Amygdala (tissue), 56 donors: ENCODE measurements at places on chromosomes 12 and 14.

DNA sequence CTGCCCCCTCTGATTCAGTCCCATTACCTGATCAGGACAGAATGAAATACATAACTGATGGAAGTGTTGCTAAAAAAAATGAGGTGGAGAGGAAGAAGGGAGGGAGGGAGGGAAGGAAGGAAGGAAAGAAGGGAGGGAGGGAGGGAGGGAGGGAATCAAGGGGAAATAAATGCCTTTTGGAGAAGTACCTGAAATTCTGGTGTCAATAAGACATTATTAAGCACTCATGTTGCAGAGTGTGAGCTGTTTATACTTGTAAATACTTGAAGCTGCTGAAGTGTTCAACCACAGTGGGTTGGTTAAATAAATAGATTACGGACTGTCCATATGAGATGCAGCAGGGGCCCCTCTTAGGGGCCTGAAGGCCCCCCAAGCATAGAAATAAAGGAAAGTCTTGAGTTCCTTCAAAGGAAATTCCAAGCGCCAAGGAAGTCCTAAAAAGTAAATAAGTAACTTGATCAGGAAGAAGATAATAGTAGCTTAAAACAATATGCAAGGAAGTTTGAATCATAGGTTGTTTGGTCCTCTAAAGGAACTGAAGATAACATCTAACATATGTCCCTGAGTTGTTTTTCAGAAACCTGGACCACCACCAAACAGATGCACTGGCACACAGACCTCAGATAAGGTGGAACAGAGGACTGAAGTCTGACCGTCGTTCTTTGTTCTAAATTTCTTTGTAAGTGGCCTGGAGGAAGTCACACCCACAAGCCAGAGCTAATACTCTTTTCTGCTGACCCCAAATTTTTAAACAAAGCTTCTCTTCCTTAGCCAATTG lies 110.8 kb downstream of the SEC23A start:
- no peak for DNase-seq

GRCh38 chr12:76680940-76681339 lies 83.0 kb upstream of the ZDHHC17 start:
- DNase-seq: no peak

DNA sequence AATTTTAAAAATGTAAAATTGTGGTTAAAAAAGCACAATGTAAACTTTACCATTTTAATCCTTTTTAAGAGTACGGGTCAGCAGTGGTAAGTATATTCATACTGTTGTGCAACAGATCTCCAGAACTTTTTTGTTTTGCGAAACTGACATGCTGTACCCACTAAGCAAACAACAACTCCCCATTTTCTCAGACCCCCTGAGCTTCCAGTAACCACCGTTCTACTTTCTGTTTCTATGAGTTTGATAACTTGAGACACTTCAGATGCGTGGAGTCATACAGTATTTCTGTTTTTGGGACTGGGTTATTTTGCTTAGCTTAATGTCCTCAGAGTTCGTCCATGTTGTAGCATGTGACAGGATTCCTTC lies 38.0 kb downstream of the CHST11 start:
- DNase-seq: no peak

- DNase-seq: no peak
Observed at GRCh38 chr12:126534495-126534894, 1469.3 kb downstream of the AACS start.

GRCh38 chr14:24993631-24994030 lies 56.3 kb downstream of the STXBP6 start:
- DNase-seq: no peak

- no peak for DNase-seq
Observed at GRCh38 chr12:67721248-67721647, 72.7 kb downstream of the DYRK2 start.

DNA sequence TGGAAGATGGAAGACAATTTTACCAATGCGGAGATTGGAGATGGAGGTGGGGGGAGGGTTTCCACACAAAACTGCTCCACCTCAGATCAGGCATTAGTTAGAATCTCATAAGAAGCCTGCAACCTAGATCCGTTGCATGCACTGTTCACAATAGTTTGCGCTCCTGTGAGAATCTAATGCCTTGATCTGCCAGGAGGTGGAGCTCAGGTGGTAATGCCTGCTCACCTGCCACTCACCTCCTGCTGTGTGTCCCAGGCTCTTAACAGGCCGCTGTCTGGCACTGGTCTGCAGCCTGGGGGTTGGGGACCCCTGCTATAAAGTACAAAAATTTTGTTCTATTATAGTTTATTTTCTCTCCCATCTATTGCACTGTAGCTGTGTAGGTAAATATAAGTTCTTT lies 84.9 kb upstream of the FOXG1 start:
- DNase-seq: no peak

DNA sequence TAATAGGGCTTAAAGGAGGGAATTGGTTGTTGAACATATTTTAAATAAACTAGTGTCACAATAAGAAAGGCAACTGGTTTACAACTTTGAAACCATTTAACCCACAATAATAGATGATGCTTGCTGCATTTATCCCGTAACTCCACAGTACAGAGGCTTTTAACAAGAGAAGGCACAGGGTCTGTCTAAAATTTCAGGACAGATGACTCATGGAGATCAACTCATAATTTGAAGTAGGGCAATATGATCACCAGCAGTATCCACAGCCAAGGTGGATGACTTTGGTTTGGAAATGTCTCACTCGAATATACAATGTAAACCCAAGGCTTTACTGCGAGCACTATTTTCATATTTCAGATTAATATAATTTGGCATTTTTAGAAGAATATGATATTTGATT lies 340.2 kb downstream of the LRIG3 start:
- no peak for DNase-seq

GRCh38 chr14:71358209-71358931 lies 451.1 kb downstream of the PCNX1 start:
- no peak for DNase-seq

GRCh38 chr12:25764409-25764808 lies 194.1 kb upstream of the RASSF8 start:
- no peak for DNase-seq
